Renal cortex interstitium (tissue), 15 donors: ENCODE measurements at places on chromosomes 12 and 14.

GRCh38 chr14:40983604-40984003, 623.1 kb upstream of the LRFN5 start:
- DNase-seq, result no peak

- DNase-seq, result no peak
These were observed 38.3 kb upstream of the PPM1A start for GRCh38 chr14:60210703-60211102.

DNA sequence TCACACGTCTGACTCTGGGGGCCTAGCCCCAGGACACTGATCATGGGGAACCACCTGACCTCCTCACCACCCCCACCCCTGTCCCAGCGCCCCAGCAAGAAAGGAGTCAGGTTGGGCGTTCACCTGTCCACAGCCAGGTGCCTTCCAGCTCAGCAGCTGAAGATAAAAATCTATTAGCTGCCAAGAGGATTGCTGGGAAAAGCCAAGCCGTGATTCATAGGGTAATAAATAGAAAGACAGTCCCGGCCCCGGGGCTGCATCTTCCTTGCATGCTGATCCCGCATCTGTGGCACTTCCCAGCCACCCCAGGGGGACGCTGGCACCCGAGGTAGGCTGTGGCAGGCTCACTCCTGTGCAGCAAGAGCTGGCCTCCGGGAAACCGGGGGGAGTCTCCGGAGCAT, 70.2 kb upstream of the NCOR2 start:
- no peak for DNase-seq

- no peak for DNase-seq
These were observed 32.8 kb upstream of the C14orf180 start for GRCh38 chr14:104546591-104547309.
